Esophagus squamous epithelium (tissue), 5 donors: ENCODE measurements at places on chromosomes 11 and 22. TPM values are rescaled to one million over a fixed set of nuclear protein-coding genes. Genes with fewer than 3 reads are reported as not detected.

- DNase-seq = no peak
Measured at GRCh38 chr11:73265278-73265810, 6.8 kb upstream of the P2RY6 start.

GRCh38 chr22:39525658-39525975 lies 5.3 kb downstream of the ATF4 start:
- DNase-seq = no peak

DNA sequence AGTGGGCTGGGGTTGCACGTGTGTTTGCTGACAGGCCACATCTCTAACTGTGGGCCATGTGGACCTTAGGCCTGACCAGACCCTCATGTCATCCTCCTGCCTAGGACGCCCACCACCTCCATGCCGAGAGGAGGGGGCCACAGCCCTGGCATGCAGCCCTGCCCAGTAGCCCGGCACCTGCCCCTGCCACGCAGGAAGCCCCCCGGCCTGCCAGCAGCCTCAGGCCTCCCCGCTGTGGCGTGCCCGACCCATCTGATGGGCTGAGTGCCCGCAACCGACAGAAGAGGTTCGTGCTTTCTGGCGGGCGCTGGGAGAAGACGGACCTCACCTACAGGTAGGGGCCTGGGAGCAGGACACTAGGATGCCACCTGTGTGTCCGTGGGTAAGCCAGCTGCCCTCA lies 6.4 kb downstream of the MMP11 start:
- no peak for DNase-seq

GRCh38 chr11:44618561-44619425 lies 53.3 kb downstream of the CD82 start:
- DNase-seq = no peak

DNA sequence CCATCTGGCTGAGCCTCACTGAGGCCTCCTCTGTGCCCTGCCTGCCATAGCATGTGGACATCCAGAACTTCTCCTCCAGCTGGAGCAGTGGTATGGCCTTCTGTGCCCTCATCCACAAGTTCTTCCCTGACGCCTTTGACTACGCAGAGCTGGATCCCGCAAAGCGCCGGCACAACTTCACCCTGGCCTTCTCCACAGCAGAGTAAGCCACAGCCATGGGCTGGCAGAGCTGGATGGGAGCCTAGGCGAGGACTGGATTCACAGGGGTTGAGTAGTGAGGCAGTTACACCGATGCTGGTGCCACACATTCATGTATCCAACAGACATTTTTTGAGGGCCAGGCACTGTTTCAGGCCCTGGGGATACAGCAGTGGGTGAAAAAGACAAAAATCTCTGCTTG lies 9.1 kb downstream of the SMTNL1 start:
- DNase-seq = no peak

APOL1 gene
- 49.3 TPM for total RNA-seq

C11orf16 gene
- total RNA-seq = not detected

DNA sequence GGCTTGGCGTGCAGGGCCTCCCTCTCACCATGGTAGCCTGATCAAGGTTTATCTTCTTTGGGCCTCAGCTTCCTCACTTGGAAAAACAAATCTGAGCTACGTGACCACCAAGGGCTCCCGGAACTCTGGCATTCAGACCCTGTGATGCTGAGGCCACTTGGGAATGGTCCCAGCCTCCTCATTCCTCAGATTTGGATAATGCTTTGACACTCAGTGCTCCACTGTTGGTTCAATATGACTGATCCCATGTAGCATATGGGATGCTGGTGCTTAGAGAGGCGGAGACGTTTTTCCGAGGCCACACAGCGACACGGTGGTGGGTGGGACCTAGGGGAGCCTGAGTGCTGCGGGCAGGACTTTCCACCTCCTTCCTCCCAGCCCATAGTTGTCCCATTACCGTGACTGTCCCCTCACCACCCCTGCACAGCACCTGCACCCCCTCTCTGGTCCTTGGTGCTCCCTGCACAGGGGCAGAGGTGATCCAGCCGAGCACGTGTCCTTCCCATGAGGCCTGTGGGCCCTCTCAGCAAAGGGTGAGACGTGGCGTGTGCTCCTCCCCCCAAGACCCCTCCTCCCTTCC lies 23.1 kb downstream of the MB start:
- no peak for DNase-seq

TRPC6 gene
- 1.6 TPM for total RNA-seq

SLC29A2 gene
- total RNA-seq = 5.3 TPM

- DNase-seq = no peak
Measured at GRCh38 chr11:7251836-7252682, at the start of gene SYT9. Gene SYT9 (plus strand): TSS chr11:7251904. CDS start chr11:7252187, 283 bp downstream.
